ENCODE measurements at places on chromosomes 12 and 14.

DNA sequence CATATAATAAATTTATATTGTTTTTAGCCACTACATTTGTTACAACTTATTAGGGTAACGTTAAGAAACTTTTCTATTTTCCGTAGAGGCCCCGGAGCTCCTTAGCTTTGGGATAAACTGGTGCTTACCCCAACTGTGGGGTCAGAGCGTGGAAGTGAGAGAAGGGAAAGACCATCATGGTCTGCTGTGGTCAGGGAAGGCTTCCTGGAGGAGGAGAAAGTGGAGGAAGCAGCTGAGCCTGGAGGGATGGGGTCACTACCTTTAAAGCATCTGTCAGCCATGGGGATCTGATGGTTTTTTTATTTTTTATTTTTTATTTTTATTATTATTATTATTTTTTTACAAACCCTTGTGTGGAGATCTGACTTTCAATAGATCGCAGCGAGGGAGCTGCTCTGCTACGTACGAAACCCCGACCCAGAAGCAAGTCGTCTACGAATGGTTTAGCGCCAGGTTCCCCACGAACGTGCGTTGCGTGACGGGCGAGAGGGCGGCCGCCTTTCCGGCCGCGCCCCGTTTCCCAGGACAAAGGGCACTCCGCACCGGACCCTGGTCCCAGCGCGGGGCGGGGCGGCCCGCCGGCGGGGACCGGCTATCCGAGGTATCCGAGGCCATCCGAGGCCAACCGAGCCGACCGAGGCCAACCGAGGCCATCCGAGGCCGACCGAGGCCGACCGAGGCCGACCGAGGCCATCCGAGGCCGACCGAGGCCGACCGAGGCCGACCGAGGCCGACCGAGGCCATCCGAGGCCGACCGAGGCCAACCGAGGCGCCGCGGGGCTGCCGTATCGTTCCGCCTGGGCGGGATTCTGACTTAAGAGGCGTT is 1101.2 kb upstream of the TMEM132C start:
- DNase-seq = peak; percentile 78
- peaks cover 5% of the 10 kb centered on the region for H3K36me3 ChIP-seq
- H3K27me3 ChIP-seq = peaks cover 27% of the 10 kb centered on the region
- peaks cover 22% of the 10 kb centered on the region for H3K4me1 ChIP-seq

GRCh38 chr12:80472911-80473500 is 29.0 kb downstream of the PTPRQ start:
- DNase-seq = no peak
- H3K4me3 ChIP-seq = no peak overlapping the region
- no peaks in the 10 kb centered on the region for H3K36me3 ChIP-seq

- H3K27me3 ChIP-seq = peaks cover 3% of the 10 kb centered on the region
- H3K27ac ChIP-seq = no peak overlapping the region
These were observed 213.5 kb upstream of the LHX5 start for GRCh38 chr12:113684908-113685782.

GRCh38 chr14:99575043-99576023 is 28.7 kb downstream of the CCDC85C start:
- no peaks in the 10 kb centered on the region for H3K27me3 ChIP-seq
- no peak overlapping the region for H3K27ac ChIP-seq
- peaks cover 13% of the 10 kb centered on the region for H3K4me1 ChIP-seq

DNA sequence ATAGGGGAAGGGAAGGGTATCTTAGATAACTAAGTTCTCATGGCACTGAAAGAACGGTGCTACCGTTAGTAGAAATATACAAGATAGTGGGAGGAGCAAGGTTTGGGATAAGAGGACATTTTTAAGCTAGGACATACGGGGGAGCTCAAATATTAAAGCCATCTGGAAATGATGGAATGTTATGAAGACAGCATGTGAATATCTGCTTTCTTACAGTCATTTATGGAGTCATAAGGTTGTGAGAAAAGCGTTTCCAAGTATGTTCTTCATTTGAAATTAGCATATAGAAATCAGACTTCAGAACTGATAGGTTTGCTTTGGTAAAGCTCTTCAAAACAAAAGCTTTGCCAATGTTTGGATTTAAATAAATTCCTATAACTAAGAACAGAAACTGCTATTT is 62.3 kb downstream of the OTOGL start:
- no peaks in the 10 kb centered on the region for H3K4me1 ChIP-seq
- H3K27me3 ChIP-seq = peaks cover 47% of the 10 kb centered on the region
- no peak overlapping the region for H3K27ac ChIP-seq
- no peaks in the 10 kb centered on the region for H3K36me3 ChIP-seq
- DNase-seq = no peak

GRCh38 chr12:66059666-66060065 is 70.9 kb downstream of the LLPH start:
- H3K27ac ChIP-seq = no peak overlapping the region
- H3K36me3 ChIP-seq = no peaks in the 10 kb centered on the region
- DNase-seq = no peak
- H3K4me3 ChIP-seq = no peak overlapping the region
- no peaks in the 10 kb centered on the region for H3K4me1 ChIP-seq
- H3K27me3 ChIP-seq = peaks cover 60% of the 10 kb centered on the region

GRCh38 chr14:105351920-105352851 is 37.6 kb downstream of the PACS2 start:
- peaks cover 2% of the 10 kb centered on the region for H3K36me3 ChIP-seq
- H3K4me3 ChIP-seq = no peak overlapping the region
- H3K27ac ChIP-seq = no peak overlapping the region
- no peaks in the 10 kb centered on the region for H3K27me3 ChIP-seq

DNA sequence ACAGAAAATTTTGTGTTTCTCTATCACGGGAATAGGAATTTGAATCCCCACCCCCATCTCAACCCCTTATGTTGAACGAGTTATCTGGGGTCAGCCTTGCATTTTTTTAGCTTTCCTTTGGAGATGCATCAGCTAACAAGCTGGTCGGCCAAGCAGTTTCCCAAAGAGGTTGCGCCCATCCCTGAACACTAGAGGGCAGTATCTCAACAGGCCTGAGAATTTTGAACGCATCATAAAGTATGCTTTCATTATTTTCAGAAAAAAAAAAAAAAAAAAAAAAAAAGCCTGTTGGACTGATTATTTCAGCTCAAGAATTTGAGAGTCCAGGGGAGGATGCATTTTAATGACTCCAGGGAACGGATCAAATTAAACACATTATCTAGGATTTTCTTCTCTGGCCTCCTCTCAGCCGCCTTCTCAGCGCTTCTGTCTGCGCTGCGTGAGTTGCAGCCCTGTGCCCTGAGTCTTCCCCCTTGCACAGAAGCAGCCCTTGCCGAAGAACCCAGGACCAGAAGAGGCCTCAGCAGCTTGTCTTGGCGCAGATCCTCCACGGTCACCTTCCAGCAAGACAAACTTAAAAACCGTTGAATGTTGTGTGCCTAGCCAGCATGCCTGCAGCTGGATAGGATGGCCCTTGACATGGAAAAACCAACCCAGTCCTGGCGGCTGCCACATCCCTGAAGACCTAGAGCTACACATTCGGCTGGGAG is 76.6 kb upstream of the GZMB start:
- H3K4me1 ChIP-seq = peaks cover 16% of the 10 kb centered on the region
- no peak overlapping the region for H3K27ac ChIP-seq
- peaks cover 5% of the 10 kb centered on the region for H3K36me3 ChIP-seq
- H3K27me3 ChIP-seq = peaks cover 13% of the 10 kb centered on the region
- no peak overlapping the region for H3K4me3 ChIP-seq

GRCh38 chr14:23141706-23142444 is 22.8 kb upstream of the CEBPE start:
- H3K4me3 ChIP-seq = no peak overlapping the region
- no peak overlapping the region for H3K27ac ChIP-seq
- DNase-seq = no peak
- H3K27me3 ChIP-seq = peaks cover 37% of the 10 kb centered on the region

GRCh38 chr12:80268924-80269749 is 169.8 kb downstream of the OTOGL start:
- H3K36me3 ChIP-seq = no peaks in the 10 kb centered on the region
- H3K27ac ChIP-seq = no peak overlapping the region
- no peak overlapping the region for H3K4me3 ChIP-seq
- no peak for DNase-seq
- H3K27me3 ChIP-seq = no peaks in the 10 kb centered on the region
- no peaks in the 10 kb centered on the region for H3K4me1 ChIP-seq

- H3K36me3 ChIP-seq = no peaks in the 10 kb centered on the region
- H3K4me3 ChIP-seq = no peak overlapping the region
- no peak for DNase-seq
- H3K27me3 ChIP-seq = peaks cover 32% of the 10 kb centered on the region
- H3K4me1 ChIP-seq = peaks cover 19% of the 10 kb centered on the region
These were observed 1.8 kb downstream of the ITGA7 start for GRCh38 chr12:55705782-55706402.

GRCh38 chr14:89797148-89797547 is 157.4 kb downstream of the EFCAB11 start:
- no peaks in the 10 kb centered on the region for H3K4me1 ChIP-seq
- H3K27me3 ChIP-seq = peaks cover 11% of the 10 kb centered on the region
- H3K36me3 ChIP-seq = no peaks in the 10 kb centered on the region
- H3K27ac ChIP-seq = no peak overlapping the region
- no peak overlapping the region for H3K4me3 ChIP-seq
- DNase-seq = no peak

- H3K27ac ChIP-seq = no peak overlapping the region
- no peak for DNase-seq
- H3K4me1 ChIP-seq = no peaks in the 10 kb centered on the region
- no peak overlapping the region for H3K4me3 ChIP-seq
- peaks cover 62% of the 10 kb centered on the region for H3K27me3 ChIP-seq
These were observed 69.5 kb downstream of the LLPH start for GRCh38 chr12:66061076-66061475.

DNA sequence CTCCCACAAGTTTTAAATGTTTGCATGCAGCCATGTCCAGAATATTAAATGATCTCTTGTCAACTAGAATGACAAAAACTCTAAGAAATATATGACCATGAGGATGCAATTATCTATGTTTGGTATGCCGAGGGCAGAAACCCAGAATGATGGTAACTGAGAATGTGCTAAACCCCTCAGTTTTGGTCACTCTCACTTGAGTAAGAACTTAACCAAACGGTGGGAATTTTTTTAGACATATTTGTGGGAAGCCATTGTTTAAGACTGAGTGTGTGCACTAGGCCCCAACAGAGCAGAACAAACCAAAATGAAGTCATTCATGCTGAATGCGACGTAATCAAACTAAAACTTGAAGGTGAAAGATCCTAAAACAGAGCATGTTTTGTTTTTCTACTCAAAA is 1927.9 kb upstream of the SEL1L start:
- no peak overlapping the region for H3K4me3 ChIP-seq
- DNase-seq = no peak
- no peaks in the 10 kb centered on the region for H3K27me3 ChIP-seq
- H3K27ac ChIP-seq = no peak overlapping the region

- no peaks in the 10 kb centered on the region for H3K36me3 ChIP-seq
- no peak for DNase-seq
- H3K4me1 ChIP-seq = peaks cover 4% of the 10 kb centered on the region
- peaks cover 44% of the 10 kb centered on the region for H3K27me3 ChIP-seq
- H3K27ac ChIP-seq = no peak overlapping the region
- H3K4me3 ChIP-seq = no peak overlapping the region
These were observed 181.0 kb downstream of the ADGRD1 start for GRCh38 chr12:131134523-131135310.

GRCh38 chr12:21300632-21301031 is 34.1 kb downstream of the SLCO1A2 start:
- DNase-seq = no peak
- peaks cover 7% of the 10 kb centered on the region for H3K27me3 ChIP-seq
- no peak overlapping the region for H3K27ac ChIP-seq
- no peaks in the 10 kb centered on the region for H3K36me3 ChIP-seq
- H3K4me3 ChIP-seq = no peak overlapping the region

GRCh38 chr12:12086973-12087692 is 16.4 kb downstream of the BCL2L14 start:
- peaks cover 4% of the 10 kb centered on the region for H3K36me3 ChIP-seq
- H3K4me3 ChIP-seq = no peak overlapping the region
- H3K27me3 ChIP-seq = peaks cover 32% of the 10 kb centered on the region
- H3K27ac ChIP-seq = no peak overlapping the region

GRCh38 chr14:80981156-80981555 is 25.7 kb downstream of the TSHR start:
- H3K27me3 ChIP-seq = no peaks in the 10 kb centered on the region
- peaks cover 2% of the 10 kb centered on the region for H3K4me1 ChIP-seq
- H3K36me3 ChIP-seq = no peaks in the 10 kb centered on the region
- H3K27ac ChIP-seq = no peak overlapping the region

- peak; percentile 29 for DNase-seq
- no peak overlapping the region for H3K27ac ChIP-seq
- no peaks in the 10 kb centered on the region for H3K36me3 ChIP-seq
- no peak overlapping the region for H3K4me3 ChIP-seq
- peaks cover 20% of the 10 kb centered on the region for H3K27me3 ChIP-seq
- H3K4me1 ChIP-seq = peaks cover 4% of the 10 kb centered on the region
These were observed 30.9 kb upstream of the EMP1 start for GRCh38 chr12:13165617-13166041.

DNA sequence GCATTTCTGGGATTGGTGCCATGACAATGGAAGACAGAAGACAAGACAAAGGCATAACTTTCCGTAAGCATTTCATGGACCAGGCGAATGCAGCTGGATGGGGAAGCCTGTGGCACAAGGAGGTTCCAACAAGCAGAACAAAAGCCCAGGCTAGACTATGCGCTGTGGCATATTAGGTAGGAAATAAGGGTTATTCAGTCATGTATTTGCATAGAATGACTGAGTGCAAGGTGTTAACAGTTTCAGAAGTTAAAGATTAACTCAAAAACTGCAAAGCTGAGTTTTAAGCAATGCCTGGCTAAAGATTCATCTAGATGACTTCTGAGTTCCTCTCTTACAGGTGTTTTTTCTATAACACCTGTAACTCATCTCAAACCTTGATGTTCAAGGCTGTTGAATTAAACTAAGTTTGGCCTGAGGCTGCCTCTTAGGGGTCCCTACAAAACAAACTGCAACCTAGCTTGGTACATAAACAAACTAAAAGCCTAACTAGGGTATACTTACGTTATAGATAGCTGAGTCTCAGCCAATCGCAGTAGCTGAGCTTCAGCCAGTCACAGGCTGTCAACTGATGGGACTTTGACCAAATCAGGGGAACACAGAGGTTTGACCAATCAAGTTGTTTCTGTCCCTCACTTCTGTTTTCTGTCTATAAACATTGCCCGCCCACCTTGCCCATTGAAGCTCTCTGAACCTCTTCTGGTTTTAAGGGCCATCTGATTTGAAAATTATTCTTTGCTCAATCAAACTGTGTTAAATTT is 52.2 kb upstream of the PLBD1 start:
- peaks cover 41% of the 10 kb centered on the region for H3K27me3 ChIP-seq
- H3K36me3 ChIP-seq = no peaks in the 10 kb centered on the region
- H3K4me3 ChIP-seq = no peak overlapping the region

DNA sequence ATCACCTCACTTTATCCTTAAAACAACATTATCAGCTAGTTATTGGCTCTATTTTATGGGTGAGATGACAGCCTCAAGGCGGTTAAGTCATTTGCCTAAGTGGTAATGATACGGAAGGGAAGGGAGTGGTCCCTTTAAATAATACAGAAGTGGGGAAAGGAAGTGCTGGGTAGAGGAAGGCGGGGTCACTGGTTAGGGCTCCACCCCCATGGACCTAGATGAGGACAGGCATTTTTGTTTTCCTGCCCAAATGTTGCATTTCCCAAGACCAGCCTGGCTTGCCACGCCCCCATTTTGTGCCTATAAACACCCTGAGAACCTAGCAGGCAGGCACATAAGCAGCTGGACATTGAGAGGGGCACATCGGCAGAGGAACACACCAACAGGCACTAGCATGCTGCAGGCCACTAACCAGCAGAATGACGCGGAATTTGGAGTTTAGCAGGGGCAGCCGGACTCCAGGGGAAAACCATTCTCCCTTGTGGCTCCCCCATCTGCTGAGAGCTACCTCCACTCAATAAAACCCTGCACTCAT is 100.9 kb downstream of the EPS8 start:
- DNase-seq = no peak
- H3K36me3 ChIP-seq = no peaks in the 10 kb centered on the region
- peaks cover 17% of the 10 kb centered on the region for H3K27me3 ChIP-seq

GRCh38 chr12:124510301-124510970 is 57.0 kb downstream of the NCOR2 start:
- no peak overlapping the region for H3K4me3 ChIP-seq
- H3K4me1 ChIP-seq = peaks cover 25% of the 10 kb centered on the region
- H3K27me3 ChIP-seq = no peaks in the 10 kb centered on the region

Measured in effector memory CD8-positive, alpha-beta T cell (primary cell).